ENCODE measurements at places on chromosomes 3 and 15.

DNA sequence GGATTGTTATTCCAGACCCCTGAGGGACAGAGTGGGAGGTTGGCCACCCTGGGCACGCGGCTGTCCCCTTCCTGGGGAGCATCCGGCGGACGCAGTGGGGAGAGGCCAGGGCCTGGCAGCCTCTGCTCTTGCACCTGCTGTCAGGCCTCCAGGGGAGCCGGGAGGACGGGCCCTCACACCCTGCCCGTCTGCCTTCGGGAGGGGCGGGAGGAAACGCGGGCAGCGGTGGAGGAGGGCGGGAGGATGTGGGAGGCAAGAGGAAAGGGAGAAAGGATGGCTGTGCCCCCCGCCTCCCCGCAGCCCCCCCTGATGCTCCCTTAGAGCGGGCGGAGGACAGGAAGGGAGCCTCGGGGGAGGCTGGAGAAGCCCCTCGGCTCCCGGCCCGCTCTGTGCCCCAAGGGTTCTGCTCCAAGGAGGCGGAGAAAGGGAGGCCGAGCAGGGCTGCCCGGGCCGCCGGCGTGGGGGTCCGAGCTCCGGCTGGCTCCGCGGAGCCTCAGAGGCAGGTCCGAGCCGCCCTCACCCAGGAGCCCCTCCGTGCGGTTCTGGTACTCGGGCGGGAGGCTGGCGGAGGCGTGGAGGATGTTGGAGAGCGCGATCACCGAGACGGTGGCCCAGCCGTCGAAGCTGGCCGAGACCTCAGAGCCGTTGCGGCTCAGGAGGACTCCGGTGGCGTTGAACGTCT, 40.9 kb downstream of the MUC20 start:
- DNase-seq = no peak

DNA sequence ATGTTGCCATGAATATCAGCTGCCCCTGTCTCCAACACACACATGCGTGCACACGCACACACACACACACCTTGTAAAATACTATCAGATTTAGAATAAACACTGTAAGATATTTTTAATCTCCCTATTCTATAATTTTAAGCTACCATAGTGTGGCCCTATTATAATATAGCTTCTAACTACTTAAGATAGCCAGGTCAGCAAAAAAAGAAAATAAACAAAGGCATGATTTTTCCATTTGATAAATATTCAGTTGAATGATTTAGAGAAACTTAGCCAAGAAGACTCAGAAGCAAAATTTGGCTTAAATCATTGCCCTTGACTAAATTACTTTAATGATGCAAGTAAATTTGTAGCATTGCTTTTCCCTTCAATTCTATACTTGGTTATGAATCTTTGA, 162.2 kb downstream of the ALCAM start:
- DNase-seq = no peak

GRCh38 chr15:25182736-25183445, 228.1 kb downstream of the SNRPN start:
- no peak for DNase-seq

- no peak for DNase-seq
These were observed 10.6 kb downstream of the B4GALT4 start for GRCh38 chr3:119230071-119230470.

GRCh38 chr3:197912741-197913476, 37.1 kb upstream of the RPL35A start:
- DNase-seq = peak; percentile 84

DNA sequence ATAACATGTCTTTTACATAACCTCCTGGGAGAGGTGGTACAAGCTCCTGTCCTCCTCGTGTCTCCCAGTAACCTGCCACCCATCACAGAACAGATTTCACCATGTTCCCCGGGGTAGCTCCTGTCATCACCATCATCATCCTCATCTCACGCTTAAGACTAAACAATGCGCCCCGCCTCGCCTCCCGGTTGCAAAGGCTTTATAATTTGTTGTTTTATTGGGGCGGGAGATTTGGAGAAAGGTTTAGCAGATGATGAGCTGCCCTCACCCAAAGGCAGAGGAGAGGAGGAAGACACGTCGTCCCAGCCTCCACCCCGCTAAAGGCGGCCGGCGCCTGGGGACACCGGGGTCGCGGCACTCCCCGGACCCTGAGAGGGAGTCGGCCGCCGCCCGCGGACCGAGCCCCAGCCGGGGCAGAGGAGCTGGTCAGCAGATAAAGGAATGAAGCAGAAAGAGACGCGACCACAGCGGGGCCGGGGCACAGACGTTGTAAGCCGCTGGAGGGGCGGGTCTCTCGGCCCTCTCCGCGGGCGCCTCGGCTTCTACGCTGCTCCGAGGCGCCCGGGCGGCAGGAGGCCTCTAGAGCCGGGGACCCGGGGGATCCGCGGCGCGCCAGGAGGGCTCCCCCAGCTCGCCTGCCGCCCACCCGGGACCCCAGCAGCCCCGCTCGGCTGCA, 589 bp downstream of the HERC1 start:
- DNase-seq = peak; percentile 84

DNA sequence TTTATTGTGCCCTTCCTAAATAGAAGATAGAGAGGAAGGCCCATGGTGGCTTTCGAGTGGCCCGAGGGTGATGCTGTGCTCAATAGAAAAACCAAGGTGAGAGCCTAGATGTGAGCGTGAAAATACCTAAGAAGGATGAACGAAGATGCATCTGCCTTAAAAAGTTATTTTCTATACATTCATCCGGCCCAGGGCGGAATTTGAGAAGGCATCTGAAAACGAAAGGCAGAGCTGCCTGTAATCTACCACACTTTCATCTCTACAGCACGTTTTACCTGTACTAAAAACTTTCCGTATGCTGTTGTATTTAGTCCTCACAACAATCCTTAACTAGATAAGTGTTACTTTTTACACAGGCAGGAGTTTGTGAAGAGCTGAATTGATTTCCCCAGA, 1.4 kb downstream of the DUT start:
- peak; percentile 61 for DNase-seq

- no peak for DNase-seq
These were observed 113.3 kb upstream of the GBE1 start for GRCh38 chr3:81874738-81875137.

DNA sequence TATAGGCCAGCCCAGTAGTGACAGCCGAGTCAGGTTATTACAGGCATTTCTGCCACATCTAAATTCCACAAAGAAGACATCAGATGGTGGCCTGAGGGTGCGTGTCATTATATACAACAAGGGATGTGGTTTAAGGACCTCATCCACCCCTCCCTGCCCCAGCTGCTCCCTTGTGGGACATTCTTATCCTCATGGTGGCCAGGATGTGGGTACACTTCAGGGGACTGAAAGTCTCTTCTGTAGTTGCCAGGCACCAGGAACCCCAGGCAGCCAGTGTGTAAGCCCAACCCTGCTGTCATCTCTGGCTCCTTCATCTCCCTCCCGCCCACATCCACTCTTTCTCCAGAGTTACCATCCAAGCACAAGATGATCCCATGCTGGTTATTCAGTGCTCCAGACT, 224.9 kb upstream of the TOPAZ1 start:
- DNase-seq = no peak

DNA sequence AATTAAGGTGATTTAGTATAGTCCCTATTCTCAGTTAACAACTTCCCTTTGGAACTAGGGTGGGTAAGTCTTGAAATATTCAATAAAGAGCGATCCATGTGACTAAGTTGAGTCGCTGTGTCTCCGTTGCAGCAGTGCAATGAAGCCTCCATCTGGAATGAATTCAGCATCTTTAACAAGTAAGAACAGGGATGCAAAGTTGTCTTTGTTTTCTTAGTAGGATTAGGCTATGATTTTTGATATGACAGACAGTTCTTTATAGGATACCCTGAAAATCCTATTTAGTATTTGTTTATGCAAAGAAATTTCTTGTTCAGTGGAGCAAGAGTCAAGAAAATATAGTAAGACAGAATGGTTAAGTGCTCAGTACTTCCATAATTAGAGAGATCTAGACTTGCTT, 52.7 kb downstream of the RBMS3 start:
- DNase-seq = no peak

DNA sequence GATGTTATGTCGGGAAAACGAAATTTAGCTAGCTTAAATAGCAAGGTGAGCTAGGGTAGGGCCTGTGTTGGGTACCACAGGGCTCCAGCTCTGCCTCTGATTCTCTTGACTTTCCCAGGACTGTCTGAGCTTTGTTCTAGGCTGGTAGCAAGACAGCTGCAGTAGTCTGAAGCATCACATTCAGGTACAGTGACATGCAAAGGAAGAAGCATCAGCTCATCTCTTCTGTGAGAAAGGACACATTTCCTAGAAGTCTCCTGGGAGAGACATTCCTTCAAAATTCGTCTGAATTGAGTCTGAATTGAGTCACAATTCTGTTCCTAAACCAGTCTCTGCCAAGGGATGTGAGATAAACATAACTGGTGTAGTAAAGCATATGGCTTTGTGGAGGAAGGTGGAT, 8.5 kb upstream of the UBXN7 start:
- no peak for DNase-seq

GRCh38 chr3:161175506-161175905, 45.6 kb upstream of the NMD3 start:
- no peak for DNase-seq

- DNase-seq = peak; percentile 69
These were observed 13.1 kb upstream of the ANP32A start for GRCh38 chr15:68833700-68834331.

- DNase-seq = no peak
These were observed 243.4 kb downstream of the WNT5A start for GRCh38 chr3:55243678-55244077.

DNA sequence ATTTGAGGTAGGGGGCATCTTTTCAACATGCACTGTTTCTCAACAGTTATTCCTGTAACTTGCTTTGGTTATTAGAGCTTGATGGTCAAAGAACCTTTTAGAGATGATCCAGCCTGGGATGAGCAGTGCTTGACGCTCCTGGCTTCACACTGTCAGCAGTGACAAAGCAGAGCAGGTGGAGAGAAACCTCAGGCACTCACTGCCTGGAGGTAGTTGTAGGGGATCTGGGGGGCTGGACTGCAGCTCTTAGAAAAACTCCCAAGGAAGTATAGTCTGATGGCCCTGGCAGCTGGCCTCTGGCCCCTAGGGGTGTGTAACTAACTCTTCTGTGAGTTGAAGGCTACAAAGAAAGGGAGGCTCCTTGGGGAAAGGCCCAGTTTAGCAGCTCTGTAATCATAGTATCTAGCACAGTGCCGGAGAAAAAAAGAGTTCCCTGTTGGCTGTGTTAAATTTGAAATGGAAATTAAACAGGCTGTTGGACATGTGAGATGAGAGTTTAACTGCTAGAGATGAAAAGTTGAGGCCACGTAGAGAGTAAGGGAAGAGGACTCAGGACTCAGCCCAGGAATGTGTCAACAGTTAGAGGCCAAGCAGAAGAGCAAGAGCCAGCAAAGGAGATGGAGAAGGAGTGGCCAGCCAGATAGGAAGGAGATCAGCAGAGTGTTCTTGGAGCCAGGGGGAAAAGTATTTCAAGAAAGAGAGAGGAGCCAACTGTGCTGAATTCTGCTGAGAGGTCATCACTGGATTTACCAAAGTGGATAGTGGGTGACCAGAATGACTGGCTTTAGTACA, 14.2 kb downstream of the OXNAD1 start:
- no peak for DNase-seq

- peak; percentile 94 for DNase-seq
These were observed 20.4 kb upstream of the PLXND1 start for GRCh38 chr3:129626744-129627349.

DNA sequence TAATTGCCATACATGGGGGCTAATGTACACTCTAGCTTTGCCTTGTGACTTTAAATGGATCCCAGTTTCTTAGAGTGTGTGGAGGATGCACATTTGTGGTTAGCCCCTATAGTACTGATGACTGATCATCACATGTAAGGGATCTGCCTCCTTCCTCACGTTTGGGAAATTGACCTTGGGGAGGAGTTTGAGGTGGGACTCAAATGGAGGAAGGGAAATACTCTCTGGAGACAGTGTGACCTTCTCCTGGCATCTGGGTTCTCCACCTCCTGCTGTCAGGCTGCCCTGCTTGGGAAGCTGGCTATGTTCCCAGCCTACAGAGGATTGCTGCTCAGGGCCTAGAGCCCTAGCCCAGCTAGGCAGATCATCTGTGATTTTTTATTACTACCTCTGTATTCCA, 48.7 kb downstream of the PPM1L start:
- no peak for DNase-seq

DNA sequence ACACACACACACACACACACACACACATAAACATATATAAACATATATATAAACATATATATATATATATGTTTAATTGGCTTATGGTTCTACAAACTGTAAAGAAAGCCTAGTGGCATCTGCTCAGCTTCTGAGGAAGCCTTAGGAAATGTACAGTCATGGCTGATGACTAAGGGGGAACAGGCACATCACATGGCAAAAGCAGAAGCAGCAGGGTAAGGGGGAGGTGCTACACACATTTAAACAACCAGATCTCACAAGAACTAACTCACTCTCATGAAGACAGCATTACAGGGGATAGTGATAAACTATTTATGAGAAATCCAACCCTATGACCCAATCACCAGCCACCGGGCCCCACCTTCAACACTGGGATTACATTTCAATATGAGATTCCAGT, 922.9 kb downstream of the SI start:
- no peak for DNase-seq

DNA sequence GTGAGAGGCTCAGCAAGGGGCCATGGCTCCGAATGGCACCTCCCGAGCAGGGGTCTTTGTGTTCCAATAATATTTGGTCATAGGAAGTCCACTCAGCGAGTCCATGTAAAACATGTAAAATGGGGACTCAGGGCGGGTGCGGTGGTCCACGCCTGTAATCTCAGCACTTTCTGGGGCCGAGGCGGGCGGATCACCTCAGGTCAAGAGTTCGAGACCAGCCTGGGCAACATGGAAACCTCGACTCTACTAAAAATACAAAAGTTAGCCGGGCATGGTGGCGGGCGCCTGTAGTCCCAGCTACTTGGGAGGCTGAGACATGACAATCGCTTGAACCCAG, 26.4 kb downstream of the EFCC1 start:
- no peak for DNase-seq

GRCh38 chr3:71050538-71051258, 532.8 kb downstream of the FOXP1 start:
- DNase-seq = peak; percentile 55

DNA sequence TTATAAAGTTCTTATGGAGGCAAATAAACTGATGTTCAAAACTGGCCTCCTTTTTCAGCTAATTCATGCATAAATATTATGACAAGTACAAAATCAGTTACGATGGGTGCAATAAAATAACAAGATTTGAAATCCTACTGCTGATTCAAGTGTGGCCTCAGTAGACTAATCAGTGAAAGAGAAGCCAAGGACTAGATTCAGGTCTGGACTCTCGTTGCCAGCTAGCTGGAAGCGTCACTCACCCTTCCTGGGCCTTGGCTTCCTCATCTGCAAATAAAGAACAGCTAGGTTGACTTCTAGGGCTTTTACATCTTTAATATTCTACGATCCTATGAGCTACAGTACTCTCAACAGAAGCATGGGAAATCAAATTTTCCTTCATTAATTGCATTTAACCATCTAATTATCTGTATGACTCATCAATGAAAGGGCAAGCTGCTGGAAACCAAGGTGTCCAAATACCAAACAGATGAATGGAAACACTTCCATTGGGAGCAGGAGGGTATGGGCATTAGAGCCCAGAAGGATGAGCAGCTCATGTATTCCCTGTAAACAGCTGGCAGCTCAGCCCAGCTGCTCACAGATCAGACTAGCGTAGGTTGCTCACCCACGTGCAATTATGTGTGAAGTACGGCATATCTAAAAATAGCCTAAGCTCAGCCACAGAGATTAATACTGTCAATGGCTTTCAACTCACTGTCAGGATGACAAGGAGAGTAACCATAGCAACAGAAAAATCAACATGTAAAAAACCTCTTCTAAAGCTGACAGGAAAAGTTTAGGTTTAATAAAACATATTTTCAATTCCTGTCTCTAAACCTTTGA, 294.8 kb downstream of the PLCL2 start:
- peak; percentile 61 for DNase-seq
